ENCODE measurements at places on chromosomes 5 and 9.
A peak's percentile ranks its signal among the peaks of the same experiment; 100 is the strongest.

- DNase-seq: no peak
These were observed 321.6 kb downstream of the FBXL17 start for GRCh38 chr5:108060340-108060739.

DNA sequence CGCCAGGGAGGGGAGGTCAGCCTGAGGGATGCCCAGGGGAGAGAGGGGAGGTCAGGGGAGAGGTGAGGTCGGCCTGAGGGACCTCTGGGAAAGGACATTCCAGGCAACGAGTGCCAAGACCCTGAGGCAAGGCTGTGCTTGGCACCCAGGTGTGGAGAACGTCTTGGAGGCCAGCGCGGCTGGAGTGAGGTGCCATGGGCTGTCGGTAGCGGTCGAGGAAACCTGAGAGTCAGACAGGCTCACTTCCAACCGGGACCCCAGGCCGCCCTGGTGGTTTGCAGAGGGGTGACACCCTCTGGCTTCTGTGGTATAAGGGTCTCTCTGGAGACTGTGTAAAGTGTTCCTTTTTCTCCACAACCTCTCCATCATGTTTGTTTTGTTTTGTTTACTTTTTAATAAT is 82.9 kb downstream of the CACNA1B start:
- DNase-seq: no peak

DNA sequence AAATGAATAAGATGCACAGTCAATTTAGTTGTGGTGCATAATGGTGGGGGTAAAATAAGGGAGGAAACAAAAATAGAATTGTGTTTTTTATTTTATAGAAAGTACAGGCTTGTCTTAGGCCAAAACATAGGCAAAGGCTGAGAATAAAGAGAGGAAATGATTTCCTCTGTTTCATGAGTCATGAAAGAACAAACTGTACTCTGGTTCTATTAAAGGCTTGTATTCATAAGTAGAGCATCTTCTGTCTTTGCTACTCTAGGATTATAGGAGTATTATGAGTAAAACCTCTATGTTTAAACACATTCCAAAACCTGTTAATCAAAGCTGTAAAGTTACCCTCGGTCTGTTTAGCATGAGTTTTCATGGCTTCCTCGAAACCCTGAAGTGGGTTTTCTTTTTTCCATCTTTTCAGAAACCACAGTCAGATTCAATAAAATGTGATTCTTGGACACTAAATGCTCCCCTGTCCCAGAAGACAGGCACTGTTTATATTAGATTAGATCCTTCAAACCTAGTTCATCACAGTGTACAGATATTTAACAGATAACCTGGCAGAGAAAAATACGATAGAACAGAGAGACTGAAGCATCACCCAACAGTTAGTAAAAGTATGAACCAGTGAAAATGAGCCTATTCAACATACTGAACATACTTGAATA is 473.9 kb upstream of the CYLC2 start:
- DNase-seq: no peak

DNA sequence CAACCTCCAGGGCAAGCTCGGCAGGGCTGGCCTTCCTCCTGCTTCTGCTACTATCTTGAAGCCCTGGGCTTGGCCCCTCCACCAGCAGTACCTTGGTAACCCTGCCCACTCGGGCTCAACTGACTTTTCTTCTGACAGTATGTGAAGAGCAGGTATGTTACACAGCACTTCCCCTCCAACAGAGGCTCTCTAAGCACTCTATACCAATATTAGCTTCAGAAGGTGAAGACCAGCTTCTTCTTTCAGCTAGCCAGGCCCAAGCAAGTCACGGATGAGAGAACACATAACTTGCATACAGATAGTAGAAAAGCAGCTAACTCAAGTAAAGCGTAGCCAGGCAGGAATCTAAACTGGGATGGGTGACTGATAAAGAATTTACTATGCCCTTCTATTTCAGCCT is 64.3 kb downstream of the FEM1C start:
- DNase-seq: no peak

- DNase-seq: no peak
These were observed 34.3 kb upstream of the OLFM1 start for GRCh38 chr9:135053133-135053532.

DNA sequence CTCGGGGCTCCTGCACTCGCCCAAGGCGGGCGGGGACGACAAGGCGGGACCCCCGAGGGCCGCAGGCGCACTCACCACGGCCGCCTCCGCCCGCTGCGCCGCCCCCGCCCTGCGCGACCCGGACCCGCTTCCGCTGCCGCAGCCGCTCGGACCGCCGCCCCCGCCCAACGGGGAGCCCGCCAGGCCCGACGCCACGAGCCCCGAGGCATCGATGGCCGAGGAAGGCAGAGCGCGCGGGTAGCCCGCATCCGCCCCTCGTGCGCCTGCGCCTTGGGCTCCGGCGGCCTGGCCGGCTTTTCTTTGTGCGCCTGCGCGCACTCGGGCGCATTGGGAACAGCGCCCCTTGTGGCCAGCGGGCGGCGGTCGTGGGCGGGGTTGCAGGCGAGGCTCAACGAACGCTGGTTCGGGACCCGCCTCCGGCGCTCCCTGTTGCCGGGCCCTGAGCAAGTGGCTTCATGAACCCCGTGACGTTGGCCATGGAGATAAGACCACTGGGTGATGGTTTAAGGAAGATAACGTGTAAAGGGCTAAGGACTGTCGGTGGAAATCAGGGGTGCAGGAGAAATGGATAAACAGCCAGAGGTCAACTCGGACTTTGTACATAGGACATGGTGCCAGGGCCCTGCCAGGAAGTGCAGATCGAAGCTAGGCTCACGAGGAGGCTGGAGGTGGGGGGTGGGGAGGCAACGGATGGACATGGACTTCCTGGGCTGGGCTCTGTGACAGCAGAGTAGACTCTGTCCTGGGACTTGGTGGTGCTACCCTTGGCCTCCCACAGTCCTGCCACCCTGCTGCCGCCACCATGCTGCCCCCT is at the start of the genes C8G and FBXW5:
Gene C8G, plus strand, starts transcription at position 725 of the 814 bp plus-strand sequence. Its CDS starts 78 bp downstream, at position 803.
Gene FBXW5, minus strand, starts transcription at position 220 of the 814 bp plus-strand sequence. CDS start 655 bp downstream, outside the sequence.
- DNase-seq: peak; percentile 82

- DNase-seq: no peak
These were observed 24.6 kb downstream of the TRAF1 start for GRCh38 chr9:120901755-120902568.

DNA sequence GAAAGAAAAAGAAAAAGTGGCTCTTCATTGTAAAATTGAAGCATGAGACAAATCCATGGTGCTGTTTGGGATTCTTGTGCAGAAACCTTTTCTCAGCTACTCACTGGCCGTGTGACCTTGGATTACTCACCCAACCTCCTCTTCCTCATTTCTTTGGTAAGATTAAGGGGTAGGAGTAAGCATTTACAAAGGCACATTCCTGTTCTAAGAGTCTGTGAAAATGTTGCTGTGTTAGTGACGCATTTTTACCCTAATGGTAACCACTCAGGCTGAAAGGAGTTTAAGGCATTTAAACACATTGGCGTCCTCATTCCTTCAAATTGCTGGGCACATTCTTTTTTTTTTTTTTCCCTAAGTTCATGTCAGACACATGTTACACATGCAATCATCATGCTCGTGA is 4.3 kb downstream of the RAI14 start:
- no peak for DNase-seq

DNA sequence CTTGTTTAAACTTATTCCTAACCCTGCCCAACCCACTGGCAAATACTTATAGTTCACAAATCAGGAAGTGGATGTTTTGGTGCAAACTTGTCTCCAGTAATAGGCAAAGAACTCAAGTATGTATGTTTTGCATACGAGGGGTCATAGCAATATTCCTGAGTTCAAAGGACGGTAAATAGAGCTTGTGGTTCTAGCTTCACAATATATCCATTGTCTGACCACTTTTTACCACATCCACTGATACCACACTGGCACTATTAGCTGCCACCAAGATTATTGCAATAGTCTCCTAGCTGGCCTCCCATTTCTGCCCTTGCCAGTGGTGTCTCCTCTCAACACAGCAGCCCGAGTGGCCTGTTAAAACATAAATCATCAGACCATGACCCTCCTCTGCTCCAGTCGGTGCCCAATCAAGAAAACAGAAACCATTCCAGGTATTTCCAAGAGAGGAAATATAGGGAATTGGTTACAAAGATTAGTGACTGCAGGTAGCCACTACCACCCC is 17.0 kb downstream of the GRXCR2 start:
- DNase-seq: no peak

GRCh38 chr9:131487621-131488031 is 15.1 kb upstream of the POMT1 start:
- no peak for DNase-seq

DNA sequence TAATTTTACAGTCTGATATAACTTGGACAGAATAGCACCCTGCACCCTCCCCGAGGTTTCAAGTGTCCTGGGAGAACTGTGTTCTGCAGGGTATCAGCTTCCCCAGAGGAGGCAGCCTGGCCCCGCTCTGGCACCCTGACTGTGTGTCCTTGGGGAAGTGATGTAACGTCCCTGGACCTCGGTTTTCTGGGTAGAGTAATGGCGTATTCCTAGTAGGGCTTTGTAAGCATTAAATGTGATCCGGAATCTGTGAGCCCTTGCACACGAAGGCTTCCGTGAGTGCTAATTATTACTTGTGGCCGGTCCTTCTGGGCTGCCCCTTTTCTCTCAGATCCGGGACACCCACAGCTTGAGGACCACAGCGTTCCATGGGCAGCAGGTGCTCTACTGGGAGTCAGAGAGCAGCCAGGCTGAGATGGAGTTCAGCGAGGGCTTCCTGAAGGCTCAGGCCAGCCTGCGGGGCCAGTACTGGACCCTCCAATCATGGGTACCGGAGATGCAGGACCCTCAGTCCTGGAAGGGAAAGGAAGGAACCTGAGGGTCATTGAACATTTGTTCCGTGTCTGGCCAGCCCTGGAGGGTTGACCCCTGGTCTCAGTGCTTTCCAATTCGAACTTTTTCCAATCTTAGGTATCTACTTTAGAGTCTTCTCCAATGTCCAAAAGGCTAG is 1.0 kb upstream of the CACFD1 start:
- no peak for DNase-seq

- no peak for DNase-seq
These were observed 692.7 kb downstream of the DNAH5 start for GRCh38 chr5:13251623-13252376.

GRCh38 chr9:104993291-104993963 is 65.5 kb upstream of the ABCA1 start:
- peak; percentile 73 for DNase-seq

GRCh38 chr5:168404365-168404764 is 81.9 kb upstream of the RARS1 start:
- no peak for DNase-seq

DNA sequence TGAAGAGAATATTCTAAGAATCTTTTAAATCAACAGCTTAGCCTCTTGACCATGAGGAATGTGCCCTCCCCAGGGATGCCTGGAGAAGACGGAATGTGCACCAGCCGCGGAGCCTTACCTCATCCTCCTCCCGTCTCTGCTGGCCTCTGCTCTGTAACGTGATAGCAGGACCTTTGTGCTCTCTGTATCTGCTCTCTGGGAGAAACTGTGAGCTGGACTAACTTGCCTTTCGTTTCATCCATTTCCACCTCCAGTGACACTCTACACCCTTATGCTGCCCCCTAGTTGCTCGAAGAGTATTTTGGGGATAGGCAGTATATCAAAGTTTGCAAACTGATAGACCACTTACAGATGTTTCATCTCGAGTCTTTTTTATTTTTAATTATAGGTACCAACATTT is 141.4 kb downstream of the NPR3 start:
- no peak for DNase-seq

DNA sequence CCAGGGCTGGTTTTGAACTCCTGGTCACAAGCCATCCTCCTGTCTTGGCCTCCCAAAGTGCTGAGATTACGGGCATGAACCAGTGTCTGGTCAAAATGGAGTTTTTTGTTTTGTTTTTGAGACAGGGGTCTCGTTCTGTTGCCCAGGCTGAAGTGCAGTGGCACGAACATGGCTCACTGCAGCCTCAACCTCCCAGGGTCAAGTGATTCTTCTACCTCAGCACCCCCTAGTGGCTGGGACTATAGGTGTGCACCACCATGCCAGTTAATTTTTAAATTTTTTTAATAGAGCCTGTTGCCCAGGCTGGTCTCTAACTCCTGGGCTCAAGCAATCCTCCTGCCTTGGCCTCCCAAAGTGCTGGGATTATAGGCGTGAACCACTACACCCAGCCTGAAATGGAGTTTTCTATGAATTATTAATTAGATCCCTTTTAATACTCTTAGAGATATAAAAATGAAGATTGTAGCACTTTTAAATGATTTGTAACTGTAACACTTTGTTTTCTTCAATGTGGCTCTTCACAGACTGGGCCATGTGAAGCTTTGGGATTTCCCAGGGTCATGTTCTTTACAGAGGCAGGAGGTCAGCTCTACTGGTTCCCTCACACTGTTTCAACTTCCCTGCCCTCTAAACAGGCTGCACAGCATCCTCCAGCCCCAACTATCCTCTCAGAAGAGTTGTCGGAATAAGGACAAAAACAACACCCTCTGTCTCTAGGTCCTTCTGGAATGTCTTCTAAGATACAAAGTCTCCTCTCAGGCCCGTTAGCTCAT is 32.7 kb upstream of the SPARC start:
- DNase-seq: peak; percentile 18

DNA sequence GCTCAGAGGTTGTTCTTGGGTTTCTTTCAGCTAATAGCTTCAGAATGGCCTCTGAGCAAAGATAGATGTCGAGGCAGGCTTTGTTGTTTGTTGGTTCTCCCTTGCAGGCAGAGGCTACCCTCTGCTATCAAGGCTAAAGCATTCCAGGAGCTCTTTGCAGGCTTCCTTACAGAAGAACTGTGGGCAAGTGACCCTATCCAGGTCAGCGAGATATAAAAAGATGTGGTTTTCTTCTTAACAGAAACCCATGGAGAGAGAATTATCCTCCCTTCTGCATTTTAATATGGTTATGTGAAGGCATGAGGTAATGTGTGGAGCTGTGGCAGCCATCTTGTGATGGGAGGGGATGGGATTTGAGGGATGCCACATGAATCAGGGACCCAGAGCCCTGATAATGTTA is 67.0 kb downstream of the TLE4 start:
- no peak for DNase-seq

GRCh38 chr5:153399595-153399994 is 90.9 kb upstream of the GRIA1 start:
- no peak for DNase-seq

- no peak for DNase-seq
These were observed 33.6 kb downstream of the TLR4 start for GRCh38 chr9:117737721-117738226.

- no peak for DNase-seq
These were observed 309.2 kb upstream of the EFNA5 start for GRCh38 chr5:107979900-107980299.

DNA sequence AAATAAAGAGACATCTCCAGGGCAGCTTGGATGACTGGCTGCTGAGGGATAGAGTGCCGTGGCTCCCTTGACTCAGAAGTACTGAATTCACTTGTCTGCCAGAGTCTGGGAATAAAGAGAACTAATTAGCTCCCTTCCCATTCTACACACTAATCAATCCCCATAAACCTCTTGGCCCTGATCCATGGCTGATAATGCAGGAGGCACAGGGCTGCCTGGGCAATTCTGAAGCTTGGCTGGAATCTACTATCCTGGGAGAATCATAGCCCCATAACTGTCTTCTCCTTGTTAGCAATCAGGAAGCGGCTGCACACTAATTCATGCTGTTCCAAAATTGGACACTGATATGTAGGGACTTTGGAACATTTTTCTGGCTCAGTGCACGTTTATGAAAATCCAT is 197.7 kb downstream of the PTTG1 start:
- no peak for DNase-seq

Measured in Jurkat, Clone E6-1 (cell line).